Stimulated activated CD4-positive, alpha-beta T cell treated with anti-CD3 and anti-CD28 coated beads, TNF-alpha, amount 100 ng/mL, for 1 hour (primary cell): ENCODE measurements at places on chromosomes 2 and 18.
A peak's percentile ranks its signal among the peaks of the same experiment; 100 is the strongest.

DNA sequence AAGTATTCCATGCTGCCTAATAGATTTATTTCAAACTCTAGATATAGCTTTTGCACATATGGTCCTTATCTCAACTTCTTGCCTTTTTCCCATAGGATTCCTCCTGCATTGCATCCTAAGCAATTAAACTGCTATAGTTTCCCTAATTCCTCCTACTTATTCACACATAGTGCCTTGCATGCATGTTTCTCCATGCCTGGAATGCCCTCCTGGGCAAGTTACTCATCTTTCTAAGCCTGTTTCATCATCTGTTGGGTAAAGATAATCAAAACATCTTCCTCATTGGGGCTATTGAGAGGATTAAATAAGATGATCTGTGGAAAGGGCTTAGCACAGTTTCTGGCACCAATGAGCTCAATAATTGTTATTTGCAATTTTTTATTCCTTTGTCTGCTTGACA lies 726.5 kb downstream of the SLC4A3 start:
- no peak for DNase-seq

DNA sequence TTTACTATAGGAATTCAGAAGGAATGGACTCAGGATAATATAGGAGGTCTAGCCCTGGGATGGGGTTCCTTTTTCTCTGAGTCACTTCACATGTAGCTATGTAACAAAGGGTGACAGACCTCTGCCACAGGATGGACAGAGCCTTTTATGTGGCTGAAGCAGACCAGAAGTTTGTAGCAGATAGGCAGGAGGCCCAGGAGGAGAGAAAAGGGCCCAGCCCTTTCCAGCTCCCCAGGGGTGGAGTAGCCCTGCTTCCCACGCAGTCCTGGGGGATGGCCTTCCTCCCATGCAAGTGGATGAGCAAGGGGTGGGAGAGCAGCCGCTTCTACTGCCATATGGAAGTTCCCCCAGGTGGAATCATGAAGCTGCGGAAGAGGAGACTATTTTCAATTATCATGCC lies 40.3 kb downstream of the ARMC9 start:
- DNase-seq, result no peak

GRCh38 chr2:34368304-34368703 lies 769.2 kb upstream of the FAM98A start:
- no peak for DNase-seq

GRCh38 chr2:131056204-131056931 lies 36.9 kb downstream of the FAM168B start:
- no peak for DNase-seq

DNA sequence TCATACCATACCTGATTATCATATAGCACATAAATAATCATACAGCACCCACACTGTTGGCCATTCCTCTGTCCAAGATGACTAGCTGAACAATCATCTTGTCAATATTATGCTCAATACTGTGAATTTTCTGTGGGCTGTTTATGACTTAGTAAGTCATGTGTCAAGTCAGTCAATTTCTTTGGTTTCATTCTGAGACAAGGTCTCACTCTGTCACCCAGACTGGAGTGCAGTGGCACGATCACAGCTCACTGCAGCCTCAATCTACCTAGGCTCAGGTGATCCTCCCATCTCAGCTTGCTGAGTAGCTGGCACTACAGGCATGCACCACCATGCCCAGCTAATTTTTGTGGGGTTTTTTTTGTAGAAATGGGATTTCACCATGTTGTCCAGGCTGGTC lies 5.7 kb downstream of the MCM6 start:
- no peak for DNase-seq

- no peak for DNase-seq
Measured at GRCh38 chr2:46988733-46989481, 73.3 kb upstream of the MCFD2 start.

DNA sequence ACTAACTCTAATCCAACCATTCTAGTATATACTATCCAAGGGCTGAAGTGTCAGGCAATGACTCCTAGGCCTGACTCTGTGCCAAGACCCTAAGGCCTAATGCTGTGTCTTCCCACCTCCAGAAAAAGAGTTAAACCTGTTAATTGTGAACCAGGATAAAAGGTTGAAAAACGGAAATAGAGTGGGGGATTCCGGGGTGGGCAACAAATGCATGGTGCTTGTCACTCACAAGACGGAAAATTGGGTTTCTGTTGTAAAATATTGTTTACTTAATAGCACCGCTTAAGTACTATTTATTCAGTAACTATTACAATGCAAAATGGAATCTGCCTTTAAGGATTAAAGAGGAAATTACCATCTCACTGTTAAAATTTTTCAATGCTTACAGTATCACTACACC lies 3.2 kb downstream of the STK17B start:
- DNase-seq, result no peak

- no peak for DNase-seq
Measured at GRCh38 chr2:102056079-102056581, 64.4 kb downstream of the IL1R2 start.

DNA sequence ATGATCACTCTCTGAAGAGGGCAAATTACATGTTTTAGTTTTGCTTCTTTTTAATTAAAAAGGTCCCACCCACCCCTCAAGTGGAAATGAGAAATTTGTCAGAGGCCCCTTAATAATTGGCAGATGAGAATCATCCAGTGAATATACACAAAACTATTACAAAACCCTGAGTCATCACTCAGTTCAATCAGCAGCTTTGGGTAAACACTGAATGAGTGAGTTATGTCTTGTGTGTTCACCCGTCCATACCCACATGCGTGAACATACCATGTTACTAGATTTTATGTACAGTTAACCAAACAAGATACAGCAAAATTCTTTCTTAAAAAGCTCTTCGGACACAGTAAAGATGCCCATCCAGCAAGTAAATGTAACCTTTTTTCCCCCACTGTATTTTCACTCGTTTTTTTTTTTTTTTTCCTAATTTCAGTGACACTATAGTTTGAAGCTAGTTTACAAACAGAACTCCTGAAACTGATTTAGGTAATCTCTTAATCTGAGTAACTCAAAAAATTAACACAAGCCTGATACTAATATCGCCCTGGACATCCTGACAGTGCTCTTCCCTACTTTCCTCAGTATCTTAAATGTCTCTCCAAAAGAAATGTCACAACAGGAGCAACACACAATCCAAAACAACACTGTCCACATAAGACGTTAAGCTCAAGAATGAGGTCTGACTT lies 1.4 kb downstream of the PSME4 start:
- DNase-seq, result no peak

GRCh38 chr2:83022631-83023210 lies 1436.4 kb downstream of the SUCLG1 start:
- no peak for DNase-seq

- no peak for DNase-seq
Measured at GRCh38 chr2:8886876-8887275, 49.5 kb upstream of the KIDINS220 start.

DNA sequence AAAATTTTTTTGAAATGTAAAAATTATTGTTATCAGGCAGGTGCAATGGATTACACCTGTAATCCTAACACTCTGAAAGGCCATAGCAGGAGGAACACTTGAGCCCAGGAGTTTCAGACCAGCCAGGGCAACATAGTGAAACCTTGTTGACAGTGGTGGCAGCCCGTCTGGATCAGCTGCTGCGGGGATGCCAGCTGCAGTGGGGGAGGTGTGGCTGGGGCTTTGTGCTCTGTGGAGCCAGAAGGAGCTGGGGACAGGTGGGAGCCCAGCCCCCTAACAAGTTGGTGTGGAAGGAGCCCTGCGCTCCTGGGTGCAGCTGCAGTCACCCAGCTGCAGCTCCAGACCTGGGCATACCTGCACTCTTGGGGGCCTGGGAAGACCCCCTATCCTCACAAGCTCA lies 182.4 kb upstream of the MC4R start:
- DNase-seq, result no peak

GRCh38 chr2:43520919-43521318 lies 74.9 kb downstream of the THADA start:
- no peak for DNase-seq

- no peak for DNase-seq
Measured at GRCh38 chr2:42967959-42968674, 175.7 kb upstream of the HAAO start.

DNA sequence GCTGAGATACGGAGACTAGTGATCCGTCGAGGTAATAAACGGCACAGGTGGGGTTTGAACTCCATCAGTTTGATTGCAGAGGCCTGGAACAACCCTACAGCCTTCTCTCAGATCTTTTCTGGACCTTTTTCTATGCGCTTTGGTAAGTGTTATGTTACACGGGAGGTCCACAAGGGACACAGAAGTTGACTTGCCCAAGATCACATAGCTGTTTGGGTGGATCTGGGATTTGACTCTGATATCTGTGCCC lies 1.1 kb upstream of the DNPEP start:
- no peak for DNase-seq

GRCh38 chr2:105114551-105114950 lies 76.7 kb downstream of the MRPS9 start:
- no peak for DNase-seq

DNA sequence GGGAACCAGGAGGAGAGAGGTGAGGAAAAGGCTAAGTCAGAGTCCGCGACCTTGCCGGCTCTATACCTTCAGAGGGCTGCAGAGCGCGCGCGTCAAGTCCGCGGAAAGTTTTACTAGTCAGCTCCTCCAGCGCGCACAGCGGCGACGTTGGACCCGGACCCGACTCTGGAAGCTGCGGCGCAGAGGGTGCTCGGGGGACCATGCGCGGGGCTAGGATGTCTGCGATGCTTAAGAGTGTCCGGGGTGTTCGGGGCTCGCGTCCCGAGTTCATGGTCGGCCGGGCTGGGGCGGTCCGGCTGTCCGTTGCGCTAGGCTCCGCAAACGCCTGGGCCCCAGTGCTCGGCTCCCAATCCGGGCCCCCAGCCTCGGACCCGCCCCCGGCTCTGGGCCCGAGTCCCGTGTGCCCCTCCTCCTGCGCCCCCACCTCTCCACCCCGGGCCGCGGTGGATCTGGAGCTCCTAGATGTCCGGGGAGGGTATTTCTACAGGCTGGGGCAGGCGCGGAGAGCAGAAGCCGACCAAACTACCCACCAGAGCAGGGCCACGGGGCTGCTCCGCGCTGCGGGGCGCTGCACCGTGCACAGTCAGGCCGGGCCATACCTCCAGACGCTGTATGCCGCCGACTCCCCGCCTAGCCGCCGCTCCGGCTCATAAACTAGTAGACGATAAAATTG lies at the start of gene LBX2:
Gene LBX2 (minus strand): TSS at position 337 of the 673 bp plus-strand sequence. CDS start 66 bp downstream, at position 271.
- no peak for DNase-seq

DNA sequence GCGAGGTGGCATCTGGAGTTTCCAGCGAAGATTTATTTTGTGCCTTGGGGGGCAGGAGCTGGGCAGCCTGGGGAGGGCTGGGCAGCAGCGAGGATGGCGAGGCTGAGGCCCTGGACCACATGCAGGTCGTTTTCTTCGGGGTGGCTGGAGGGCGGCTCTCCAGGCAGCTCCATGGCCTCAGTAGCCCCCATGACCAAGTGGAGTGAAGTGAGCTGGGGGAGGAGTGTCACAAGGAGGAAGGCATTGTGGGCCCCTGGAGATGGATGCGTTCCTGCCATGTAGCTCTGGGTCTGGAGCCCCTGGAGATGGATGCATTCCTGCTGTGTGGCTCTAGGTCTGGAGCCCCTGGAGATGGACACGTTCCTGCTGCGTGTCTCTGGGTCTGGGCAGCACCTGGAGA lies 40.4 kb downstream of the SH3BP4 start:
- DNase-seq, result no peak

DNA sequence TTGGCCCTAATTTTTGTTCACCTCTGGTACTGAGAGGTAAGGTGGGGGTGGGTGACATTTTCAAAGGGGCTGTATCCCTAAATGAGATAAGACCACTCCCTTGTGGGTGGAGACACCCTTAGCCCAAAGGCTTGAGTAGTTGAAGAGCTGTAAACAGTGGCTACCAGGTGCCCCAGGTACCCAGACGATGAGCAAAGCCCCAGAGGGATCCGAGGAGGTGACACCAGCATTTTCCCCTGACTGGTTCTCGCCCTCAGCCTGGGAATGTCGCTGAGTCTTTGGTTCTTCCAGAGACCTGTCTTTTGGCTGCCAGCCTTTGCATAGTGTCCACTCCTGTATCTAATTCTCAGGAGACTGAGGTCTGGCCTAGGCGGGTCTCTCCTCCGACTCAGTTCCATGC lies 36.5 kb downstream of the RRM2 start:
- DNase-seq, result no peak

DNA sequence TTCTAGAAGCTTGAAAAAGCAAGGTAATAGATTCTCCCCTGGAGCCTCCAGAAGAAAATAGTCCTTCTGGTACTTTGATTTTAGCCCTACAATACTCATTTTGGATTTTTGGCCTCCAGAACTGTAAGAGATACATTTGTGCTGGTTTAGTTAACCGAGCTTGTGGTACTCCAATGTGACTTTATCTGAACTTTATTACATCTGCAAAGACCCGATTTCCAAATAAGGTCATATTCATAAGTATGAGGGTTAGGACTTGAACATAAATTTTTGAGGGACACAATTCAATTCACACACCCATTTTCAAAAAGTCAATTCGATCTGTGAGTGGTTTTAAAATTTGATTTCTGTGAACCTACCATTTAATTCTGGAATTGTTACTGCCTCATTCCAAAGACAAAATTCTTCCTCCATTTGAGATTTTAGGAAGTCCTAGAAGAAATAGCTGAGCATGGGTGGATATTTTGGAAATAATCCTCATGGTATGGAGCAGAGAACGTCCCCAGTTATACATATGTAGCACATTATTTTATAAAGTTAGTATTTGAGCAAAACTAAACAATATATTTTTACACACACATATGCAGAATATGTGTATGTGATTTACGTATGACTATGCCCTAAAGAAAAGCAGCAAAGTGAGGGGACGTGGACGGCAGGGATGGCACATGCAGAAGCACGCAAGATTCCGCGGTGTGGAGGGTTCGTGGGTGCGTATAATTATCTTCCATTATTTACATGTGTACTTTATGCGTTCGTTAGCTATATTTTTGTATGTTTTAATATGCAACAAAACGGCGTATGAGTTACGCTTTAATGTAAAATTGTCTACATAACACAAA lies 905 bp upstream of the NUP35 start:
- no peak for DNase-seq

- DNase-seq, result peak; percentile 41
Measured at GRCh38 chr2:217713395-217714286, 289.2 kb downstream of the TNS1 start.

DNA sequence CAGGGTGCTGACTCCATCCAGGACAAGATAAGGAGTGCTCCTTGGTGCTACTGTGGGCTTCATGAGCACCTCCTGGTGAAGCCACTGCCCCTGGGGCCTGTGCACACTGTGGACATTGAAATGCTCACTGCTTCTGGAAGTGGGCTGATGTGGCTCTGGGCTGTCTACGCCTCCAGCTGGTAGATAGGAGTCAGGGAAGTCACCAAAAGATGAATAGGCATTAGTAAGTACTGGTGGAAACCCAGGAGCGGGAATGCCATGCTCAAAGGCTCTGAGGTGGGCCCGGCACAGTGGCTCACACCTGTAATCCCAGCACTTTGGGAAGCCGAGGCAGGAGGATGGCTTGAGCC lies 79.2 kb upstream of the MSH2 start:
- no peak for DNase-seq
